IMR-90 (cell line): ENCODE measurements at places on chromosomes 7 and 10. TPM values are rescaled to one million over a fixed set of nuclear protein-coding genes. Genes with fewer than 3 reads are reported as not detected.

- no peak overlapping the region for H3K4me3 ChIP-seq
- no peaks in the 10 kb centered on the region for H3K4me1 ChIP-seq
- no peak for DNase-seq
These were observed 17.7 kb downstream of the NPY start for GRCh38 chr7:24301703-24302102.

DNA sequence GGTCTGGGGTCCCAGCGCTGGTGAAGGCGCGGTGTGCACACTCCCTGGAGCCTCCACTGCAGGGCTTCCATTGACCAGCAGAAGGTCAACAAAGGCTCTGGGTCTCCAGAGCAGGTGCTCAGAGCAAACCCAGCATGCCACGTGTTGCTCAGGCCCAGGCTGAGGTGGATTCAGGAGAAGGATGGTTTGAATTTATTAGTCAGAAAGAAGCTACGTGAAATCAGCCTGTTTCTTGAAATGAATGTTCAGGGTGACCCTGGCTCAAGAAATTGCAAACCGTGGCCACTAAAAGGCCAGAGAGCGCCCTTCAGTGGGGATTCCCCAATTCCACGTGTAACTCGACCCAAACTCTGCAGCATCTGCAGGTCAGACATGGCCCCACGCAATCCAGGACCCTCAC is 82.7 kb upstream of the PFKP start:
- H3K36me3 ChIP-seq = no peaks in the 10 kb centered on the region
- peaks cover 6% of the 10 kb centered on the region for H3K4me1 ChIP-seq

GRCh38 chr7:149573519-149573918 is 75.9 kb upstream of the ZNF746 start:
- DNase-seq = no peak
- H3K4me1 ChIP-seq = no peaks in the 10 kb centered on the region
- no peak overlapping the region for H3K27ac ChIP-seq
- H3K36me3 ChIP-seq = peaks cover 1% of the 10 kb centered on the region; the same call in 1 of the 2 replicates
- no peak overlapping the region for H3K4me3 ChIP-seq

DNA sequence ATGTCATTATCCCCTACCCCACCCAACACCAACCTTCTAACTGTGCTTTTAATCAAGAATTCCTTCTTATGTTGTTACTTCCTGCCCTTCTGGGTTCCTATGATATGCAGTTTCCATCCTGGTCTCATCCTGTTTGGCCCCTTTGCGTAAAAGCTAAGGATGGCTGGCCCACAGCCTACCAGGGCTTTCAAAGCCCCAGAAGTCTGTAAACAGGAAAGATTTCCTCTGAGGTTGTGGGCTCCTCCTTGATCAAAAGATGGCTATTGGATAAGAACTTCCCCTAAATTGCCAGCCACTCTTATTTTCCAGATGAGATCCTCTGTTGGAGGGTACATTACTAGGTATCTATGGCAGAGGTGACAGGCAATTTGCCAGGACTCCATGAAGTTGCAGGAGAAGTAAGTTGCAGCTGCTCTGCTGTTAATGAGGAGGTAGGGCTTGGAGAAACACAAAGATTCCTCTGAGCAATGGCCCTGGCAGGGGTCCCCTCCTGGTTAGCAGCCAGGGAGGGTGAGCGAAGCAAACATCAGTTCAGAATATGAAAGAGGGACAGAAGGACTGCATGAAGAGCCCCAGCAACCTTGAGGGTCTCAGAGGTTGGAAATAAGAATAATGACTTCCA is 32.1 kb downstream of the NRP1 start:
- H3K4me3 ChIP-seq = no peak overlapping the region
- peaks cover 2% of the 10 kb centered on the region for H3K36me3 ChIP-seq
- H3K27me3 ChIP-seq = no peaks in the 10 kb centered on the region
- peaks cover 18% of the 10 kb centered on the region for H3K4me1 ChIP-seq

- no peak overlapping the region for H3K27ac ChIP-seq
- no peak overlapping the region for H3K4me3 ChIP-seq
- peaks cover 94% of the 10 kb centered on the region for H3K27me3 ChIP-seq
- no peak for DNase-seq
- no peaks in the 10 kb centered on the region for H3K36me3 ChIP-seq
- no peaks in the 10 kb centered on the region for H3K4me1 ChIP-seq
These were observed 13.2 kb downstream of the FGF8 start for GRCh38 chr10:101762736-101763135.

- H3K27me3 ChIP-seq = no peaks in the 10 kb centered on the region
- H3K27ac ChIP-seq = no peak overlapping the region
- peaks cover 4% of the 10 kb centered on the region for H3K4me1 ChIP-seq
- no peak for DNase-seq
- H3K4me3 ChIP-seq = no peak overlapping the region
These were observed 237.5 kb upstream of the MKLN1 start for GRCh38 chr7:131090188-131090587.

Gene SFTPA1
- total RNA-seq = not detected in 2 replicates

Gene RGR
- total RNA-seq = not detected in 2 replicates
